ENCODE measurements at places on chromosomes 6 and 20.

DNA sequence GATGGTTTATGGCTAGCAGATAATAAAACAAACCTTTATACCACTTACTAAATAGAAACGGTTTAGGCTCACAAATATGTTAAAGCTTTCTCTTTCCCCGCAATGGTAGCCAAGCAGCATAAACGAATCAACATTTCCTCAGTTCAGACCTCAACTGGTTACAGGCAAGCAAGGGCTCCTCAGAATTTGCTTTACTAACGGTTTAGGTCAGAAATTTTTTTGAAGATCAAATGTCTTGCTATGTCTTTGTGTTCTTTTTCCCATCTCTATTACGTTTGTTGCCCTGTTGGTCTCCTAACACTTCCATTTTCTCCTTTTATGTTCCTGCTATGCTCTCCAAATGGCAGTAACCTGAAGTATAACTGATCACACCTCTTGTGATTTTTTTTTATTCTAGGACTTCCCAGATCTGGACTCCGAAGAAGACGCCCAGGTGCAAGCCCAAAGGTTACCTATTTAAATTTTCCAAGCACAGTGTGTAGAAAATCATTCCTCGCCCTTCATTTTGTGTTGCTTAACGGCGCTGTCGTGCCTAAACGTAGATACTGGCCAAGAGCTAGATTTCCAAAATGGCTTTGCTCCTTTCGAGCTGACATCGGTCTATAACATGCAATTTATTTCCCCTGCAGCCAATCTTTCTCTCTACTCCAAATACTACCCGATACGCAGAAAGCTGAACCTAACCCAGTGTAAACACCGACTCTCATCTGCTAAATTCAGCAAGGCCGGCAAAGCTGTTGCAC lies 717 bp upstream of the ASF1A start:
- DNase-seq: peak; percentile 76

GRCh38 chr6:16028966-16029365 lies 99.9 kb upstream of the MYLIP start:
- no peak for DNase-seq

- DNase-seq: peak; percentile 40
Observed at GRCh38 chr20:10665791-10666190, 8.0 kb downstream of the JAG1 start.

GRCh38 chr20:39745380-39745779 lies 783.2 kb downstream of the DHX35 start:
- DNase-seq: no peak

- DNase-seq: peak; percentile 23
Observed at GRCh38 chr20:32999603-33000250, 4.5 kb downstream of the SUN5 start.

- peak; percentile 2 for DNase-seq
Observed at GRCh38 chr6:40160826-40161225, 226.6 kb upstream of the MOCS1 start.

- DNase-seq: peak; percentile 39
Observed at GRCh38 chr6:32622545-32623401, 14.4 kb upstream of the HLA-DQA1 start.

- no peak for DNase-seq
Observed at GRCh38 chr20:17882065-17882833, 86.3 kb downstream of the SNX5 start.

- no peak for DNase-seq
Observed at GRCh38 chr6:105137388-105137787, 42.4 kb downstream of the POPDC3 start.

- no peak for DNase-seq
Observed at GRCh38 chr6:72283571-72283970, 338.3 kb upstream of the KCNQ5 start.

- DNase-seq: no peak
Observed at GRCh38 chr20:19893356-19893755, 123.8 kb upstream of the NAA20 start.

- DNase-seq: no peak
Observed at GRCh38 chr6:69935079-69935478, 68.7 kb downstream of the COL19A1 start.

GRCh38 chr20:50690650-50691572 lies at the start of gene RIPOR3:
Gene RIPOR3, minus strand, starts transcription at chr20:50691542. Its CDS starts 414 bp downstream, at chr20:50691128.
- peak; percentile 67 for DNase-seq

DNA sequence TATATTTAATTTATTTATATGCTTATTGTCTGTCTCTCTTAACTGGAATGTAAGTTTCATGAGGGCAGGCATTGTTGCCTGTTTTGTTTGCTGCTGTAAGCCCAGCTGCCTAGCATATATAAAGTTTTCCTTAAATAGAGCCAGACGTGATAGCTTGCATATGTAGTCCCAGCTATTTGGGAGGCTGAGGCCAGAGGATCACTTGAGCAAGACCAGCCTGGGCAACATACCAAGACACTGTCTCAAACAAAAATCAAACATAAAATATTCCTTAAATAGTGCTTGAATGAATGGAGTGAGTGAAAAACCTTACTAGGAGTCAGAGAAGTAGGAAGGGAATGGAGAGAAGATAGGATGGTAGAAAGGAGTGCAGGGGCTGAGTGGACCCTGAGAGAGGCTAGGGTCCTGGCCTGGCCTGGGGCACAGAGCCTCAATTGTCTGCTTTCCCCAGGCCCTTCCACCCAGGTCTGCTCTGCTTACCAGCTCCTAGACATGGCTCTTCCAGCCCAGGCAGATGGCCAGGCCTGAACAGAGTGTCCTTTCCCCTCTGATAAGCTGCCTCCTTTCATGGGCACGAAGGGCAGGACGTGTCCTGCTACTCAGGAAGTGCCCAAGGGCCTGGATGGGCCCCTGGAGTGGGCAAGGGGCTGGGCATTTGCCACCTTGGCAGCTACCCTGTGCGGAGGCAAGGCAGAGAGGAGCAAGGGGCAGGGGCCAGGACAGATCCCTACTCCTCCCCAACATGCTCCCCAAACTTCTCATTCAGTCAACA lies 17.7 kb upstream of the BAK1 start:
- no peak for DNase-seq

DNA sequence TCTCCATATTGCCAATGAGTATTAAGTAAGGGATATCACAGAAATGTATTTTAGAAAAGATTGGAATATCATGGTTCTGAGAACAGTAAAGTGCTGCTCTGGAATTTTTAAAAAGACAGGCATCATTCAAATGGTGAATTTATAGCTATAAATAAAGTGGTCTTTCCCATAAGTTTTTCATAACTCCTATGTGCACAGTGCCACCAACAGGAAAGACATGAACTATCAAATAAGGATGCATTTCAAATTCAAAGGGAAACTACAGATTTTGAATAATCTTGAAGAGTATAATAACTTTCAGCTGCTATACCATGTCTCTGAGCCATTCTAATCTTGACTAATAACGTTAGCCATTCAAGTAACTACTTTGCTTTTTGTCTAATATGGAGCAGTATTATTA lies 456.8 kb upstream of the GJE1 start:
- peak; percentile 27 for DNase-seq

GRCh38 chr20:13141546-13141945 lies 79.5 kb upstream of the ISM1 start:
- DNase-seq: no peak

GRCh38 chr6:151400473-151400872 lies 9.1 kb upstream of the ZBTB2 start:
- no peak for DNase-seq

DNA sequence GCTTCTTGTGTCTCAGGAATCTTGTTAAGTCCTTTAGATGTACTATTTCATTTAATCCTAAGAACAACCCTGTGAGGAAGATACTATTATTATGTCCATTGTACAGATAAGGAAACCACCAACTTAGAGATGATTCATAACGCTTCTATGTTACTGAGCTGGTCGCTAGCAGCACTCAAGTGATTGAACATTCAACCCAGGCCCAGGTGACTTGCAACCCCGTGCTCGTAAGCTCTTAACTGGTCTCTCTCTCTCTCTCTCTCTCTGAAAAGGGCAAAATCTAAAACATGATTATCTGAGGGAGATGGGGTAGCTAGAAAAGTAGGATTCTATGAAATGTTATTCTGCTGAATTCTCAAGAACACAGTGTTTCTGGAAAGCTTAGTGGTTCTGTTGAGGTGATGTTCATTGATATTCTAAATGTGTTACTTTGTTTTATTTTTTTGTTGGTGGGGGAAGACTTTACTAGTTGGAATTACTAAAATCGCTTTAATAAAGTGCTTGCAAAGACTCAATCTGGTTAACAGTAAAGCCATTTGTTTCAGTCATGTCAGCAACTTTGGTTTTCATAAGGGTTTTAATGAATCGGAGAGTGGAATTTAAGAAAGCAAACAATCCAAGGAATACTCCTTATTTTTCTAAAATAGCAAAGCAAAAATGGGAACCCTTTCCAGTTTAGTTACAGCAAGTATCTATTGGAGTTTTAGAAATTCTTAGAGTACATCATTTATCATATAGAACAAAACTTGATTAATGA lies 265.0 kb upstream of the TAB2 start:
- no peak for DNase-seq

- no peak for DNase-seq
Observed at GRCh38 chr6:71091167-71091566, 134.3 kb upstream of the B3GAT2 start.

DNA sequence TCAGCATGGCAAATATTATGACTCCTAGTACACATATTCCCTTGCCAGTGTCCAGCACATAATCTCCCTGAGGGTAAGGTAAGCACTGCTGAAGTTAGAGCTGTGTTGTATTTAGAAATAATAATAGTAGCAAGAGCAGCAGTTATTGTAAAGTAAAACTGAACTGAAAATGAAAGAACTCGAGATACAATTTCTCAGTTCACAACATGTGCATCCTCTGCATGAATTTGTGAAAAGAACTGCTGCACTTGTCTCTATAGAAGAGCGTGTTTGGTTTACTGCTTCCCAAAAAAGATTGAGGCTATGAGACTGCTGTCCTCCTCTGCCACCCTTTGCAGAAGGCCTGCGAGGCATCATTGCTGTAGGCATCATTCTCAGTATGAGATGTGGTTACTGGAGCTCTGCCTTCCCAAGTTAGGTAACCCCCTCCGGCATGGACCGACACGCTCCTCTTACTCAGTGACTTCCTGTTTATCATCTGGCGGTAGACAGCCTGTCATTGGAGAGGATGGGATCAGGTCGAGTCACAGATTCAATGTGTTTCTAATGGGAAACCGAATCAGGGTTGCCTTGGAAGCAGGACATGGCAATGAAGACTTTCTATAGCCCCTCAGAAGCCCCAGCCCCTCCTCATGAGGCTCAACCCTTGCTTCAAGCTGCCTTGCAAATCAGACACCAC lies 48.1 kb downstream of the SLC24A3 start:
- no peak for DNase-seq

GRCh38 chr6:163837691-163838431 lies 423.3 kb downstream of the QKI start:
- peak; percentile 54 for DNase-seq

DNA sequence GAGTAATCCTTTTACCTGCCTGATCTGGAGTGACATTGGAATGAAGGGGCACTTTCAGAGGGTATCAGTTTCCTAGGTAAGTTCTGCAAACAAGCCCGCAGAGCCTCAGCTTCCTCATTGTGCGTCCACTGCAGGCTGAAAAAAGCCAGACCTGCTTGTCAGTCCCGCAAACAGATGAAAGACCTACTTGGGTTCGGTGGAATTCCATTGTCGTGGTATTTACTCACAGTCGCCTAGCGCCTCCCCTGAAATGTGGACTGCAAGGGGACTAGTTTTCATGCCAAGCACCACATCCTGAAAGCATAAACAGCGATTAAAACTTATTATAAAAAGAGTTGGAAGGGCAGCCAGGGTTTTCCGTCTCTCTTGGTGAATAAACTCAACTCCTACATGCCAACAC lies 121.5 kb downstream of the PAX1 start:
- DNase-seq: no peak

- no peak for DNase-seq
Observed at GRCh38 chr6:122050242-122050755, 349.2 kb upstream of the HSF2 start.

DNA sequence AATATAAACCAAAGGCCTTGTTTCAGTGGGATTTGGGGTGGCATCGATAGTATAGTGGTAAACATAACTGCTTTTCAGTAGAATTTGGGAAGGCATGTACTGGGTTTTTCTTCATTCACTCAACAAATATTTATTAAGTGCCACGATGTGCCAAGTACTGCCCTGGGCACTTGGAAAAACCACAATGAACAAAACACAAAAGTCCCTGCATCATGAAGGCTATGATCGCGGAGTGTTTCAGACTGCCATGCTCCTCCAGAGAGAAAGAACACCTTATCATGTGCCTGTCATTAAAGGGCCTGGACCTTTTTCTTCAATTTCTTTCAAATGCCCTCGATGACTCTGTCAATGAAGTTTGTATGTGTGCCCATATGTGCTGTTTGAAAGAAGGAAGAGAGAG lies 59.2 kb upstream of the CEP85L start:
- DNase-seq: peak; percentile 39

GRCh38 chr6:32666420-32667300 lies at the start of gene HLA-DQB1:
Gene HLA-DQB1, minus strand, starts transcription at chr6:32666657. Its CDS starts 50 bp downstream, at chr6:32666607.
- peak; percentile 16 for DNase-seq
